ENCODE measurements at places on chromosomes 2 and 18.

DNA sequence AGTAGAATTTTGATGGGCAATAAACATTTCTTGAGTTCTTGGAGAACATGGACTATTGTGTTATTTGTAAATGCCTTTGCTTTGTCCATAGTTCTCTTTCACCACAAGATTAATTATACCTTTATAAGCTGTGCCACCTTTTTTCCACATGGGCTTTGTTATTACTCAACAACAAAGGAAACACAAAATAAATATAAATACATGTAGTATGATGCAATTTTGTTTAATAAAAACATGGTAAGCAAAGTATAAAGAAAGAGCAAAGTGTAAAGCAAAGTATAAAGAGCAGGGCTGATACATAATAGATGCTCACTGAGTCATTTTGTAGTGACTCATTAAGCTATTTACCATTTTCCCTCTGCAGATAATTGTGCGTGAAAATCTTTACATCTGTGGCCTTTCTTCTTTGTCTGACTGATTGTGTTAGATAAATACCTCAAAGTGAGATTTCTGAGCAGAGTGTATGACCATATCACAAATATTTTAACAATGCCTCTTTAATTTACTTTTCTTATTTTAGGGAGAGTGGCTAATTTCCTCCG, 80.9 kb downstream of the CERS6 start:
- DNase-seq = no peak

DNA sequence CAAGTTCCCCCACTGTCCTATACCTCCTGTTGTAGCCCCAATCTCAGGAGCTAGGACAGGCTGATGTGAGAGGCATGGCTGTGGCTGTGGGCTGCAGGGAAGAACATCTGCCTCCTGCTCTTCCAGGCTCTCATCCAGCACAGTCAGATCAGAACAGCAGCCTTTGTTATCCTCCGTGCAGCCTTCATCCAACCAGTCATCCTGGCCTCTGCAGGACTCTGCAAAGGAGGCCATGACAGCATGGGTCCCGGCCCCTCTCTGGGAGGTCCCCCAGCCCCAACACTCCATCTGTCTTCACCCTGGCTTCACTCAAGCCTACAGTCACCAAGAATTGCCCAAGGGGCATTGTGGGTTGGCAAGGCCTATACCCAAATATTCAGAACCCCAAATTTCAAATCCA, 223.2 kb upstream of the COPS8 start:
- no peak for DNase-seq

- DNase-seq = no peak
Measured at GRCh38 chr2:149047118-149047517, 8.6 kb downstream of the LYPD6B start.

DNA sequence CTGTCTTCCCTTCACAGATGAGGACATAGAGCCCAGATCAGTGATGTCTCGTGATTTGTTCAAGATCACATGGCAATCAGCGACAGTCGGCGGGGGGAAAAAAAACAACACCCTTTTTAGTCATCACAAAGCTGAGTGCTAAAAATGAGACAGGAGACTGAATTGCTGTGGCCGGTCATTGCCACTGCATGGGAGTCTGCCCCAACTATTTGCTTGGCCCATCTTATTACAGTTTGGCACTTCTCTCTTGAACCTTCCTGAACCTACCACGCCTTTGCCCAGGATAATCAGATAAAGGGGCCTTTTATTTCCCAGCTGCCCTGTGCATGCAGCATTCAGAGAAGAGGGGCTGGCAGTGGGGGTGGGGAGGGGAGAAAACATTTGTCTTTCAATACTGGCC, 42.7 kb downstream of the SETBP1 start:
- DNase-seq = no peak

DNA sequence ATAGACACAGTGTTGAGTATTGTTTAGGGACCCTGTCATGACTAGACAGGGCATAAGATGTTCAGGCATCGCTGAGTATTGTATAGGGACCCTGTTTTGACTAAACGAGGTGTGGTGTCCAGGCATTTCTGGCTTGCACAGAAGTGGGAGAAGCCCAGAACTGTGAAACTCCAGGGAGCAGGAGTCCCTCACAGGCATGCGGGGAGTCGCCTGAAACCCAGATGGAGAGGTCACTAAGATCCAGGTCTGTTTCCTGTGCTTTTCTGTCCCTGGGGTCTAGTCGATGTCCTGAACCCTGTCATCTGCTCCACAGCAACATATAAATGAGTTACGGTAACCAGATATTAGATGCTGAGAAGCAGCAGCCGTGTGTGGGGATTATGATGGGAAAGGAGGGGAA, 469.0 kb upstream of the SALL3 start:
- DNase-seq = no peak

GRCh38 chr2:186757009-186757408, 63.1 kb downstream of the FAM171B start:
- DNase-seq = no peak

DNA sequence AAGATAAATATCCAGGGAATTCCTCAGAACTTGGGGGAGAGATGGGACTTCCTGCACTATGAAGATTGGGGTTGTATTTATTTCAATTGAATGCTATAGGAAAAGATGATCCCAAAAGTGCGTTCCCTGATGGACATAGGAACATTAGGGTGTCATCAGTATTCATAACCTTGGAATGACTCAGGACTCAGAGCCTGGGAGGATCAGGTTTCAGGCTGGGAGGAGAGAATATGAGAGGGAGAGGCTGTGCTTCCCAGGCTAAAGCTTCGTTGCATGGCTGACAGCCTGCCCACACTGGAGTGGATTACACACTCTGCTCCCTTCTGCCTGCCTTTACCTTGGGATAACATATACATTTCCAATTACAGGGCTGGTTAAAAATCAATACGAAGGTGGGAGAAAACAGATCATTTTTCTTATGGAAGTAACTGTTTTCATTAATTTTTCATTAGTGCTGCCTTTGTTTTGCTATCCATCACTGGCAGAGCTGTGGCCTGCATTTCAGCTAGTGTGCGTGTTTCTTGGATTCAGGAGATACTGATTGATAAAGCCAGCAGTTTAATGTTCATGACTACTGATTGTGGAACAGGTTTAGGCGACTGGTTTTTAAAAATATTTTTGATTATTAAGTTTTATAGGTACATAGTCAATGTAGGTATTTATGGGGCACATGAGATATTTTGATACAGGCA, 118.7 kb downstream of the KCTD1 start:
- DNase-seq = peak; percentile 41

DNA sequence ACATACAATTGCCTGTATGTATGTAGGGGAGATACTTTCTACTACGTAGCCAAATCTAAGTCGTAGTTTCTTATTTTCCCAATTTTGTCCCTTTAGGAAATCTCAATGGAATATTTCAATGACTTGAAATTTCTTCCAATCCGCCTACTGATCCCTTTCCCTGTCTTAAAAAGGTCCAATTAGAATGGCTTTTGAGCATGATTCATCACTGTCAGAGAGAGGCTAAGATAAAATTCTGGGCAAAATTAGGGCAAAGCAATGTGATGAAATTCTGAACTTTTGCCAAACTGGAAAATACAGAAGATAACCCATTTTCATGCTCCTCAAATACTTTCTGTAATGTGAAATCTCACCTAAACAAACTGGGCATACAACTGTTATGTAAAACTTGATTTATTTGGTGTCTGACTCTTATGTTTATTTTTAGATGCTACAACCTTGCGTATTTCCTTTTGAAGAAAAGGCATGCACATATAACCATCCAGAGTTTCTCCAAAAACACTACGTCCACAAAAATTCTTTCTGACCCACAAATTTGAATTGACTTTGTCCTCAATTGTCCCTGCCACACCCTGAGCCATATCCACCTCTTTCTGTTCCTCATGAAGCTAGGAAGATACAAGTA, 147.1 kb downstream of the IKZF2 start:
- no peak for DNase-seq

DNA sequence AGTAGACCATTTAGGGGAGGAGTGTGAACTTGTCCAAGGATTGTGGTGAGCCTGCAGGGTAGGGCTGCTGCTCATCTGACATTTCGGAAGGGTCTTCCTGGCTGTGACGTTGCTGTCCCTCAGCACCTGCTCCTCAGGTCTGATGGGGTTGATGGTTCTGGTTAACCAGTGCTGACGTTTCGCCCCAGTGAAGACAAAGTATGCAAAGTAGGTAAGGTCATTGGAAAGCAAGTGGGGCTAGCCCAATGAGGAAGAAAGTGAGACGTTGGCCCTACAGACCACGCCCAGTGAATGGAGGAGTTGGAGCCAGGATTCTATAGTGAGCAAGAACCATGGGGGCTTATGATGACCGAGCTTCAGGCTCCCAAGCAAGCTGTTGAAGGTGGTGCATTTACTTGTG, 33.4 kb upstream of the ZNF396 start:
- DNase-seq = no peak

DNA sequence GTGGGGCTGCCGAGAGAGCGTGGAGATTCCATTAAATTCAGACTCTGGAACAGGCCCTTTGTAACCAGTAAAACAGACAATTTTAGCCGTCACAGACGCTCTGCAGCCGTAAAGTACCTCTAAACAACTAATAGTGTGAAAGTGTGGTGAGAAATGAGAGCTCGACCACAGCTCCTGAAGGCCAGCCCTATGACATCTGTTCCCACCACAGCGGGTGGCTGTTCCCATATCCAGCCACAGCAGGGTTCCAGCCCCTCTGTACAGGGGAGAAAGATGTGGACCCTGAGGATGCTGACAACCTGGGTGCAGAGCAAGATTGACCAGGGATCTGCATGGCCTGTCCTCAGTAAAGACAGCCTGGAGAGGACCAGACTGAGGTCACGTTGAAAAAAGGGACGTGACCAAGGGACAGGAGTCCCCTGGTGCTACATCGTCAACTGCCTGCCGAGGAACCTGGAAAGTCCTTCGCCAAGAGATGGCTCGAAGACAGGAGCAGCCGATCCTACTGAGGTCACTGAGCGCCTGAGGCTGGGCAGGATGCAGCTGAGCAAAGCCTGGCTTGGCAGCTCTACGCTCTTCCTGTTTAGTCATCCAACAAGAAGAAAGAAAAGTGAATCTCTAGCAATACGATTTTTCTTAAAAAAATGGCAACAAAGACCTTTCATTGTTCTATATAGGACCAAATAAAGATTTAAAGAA, 831.7 kb downstream of the RNF144A start:
- no peak for DNase-seq

- no peak for DNase-seq
Measured at GRCh38 chr18:56509656-56510055, 128.7 kb downstream of the TXNL1 start.

- DNase-seq = no peak
Measured at GRCh38 chr2:20145497-20146193, 79.3 kb downstream of the SDC1 start.

DNA sequence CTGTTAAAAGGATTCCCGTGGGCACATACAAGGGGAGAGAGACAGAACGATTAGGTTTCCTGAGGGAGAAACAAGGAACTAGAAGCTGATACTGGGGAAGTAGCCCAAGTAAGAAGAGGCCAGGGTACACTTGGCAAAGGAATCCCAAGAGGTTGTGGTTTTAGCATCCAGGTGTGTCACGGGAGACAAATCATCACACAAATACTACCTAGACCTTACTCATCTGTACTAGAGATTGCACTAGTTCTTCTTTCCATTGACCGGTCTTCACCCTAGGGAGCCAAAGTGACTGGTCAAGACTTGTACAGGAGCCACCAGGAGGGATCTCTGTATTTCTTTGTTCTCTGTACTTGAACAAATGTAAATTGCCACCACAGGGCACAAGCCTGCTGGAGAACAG, 14.2 kb upstream of the NR4A2 start:
- no peak for DNase-seq

DNA sequence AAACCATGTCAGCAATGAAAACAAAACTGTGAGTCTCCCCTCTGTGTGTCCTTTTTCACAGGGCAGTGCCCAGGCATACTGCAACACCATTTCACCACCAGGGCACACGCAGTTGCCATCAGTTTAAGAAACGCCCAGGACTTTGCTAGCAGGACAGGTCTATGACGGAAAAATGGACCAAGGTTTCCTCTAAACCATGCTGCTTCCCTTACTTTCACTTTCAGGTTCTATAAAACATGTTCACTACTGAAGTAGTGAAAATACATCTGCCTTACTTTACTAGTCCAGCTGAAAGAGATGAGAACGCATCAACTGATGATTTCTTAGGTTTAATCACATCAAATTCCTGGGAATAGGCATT, 110.5 kb downstream of the TCF4 start:
- DNase-seq = no peak

All from NCI-H1417 (cell line).